ENCODE measurements at places on chromosomes 11 and 22.

GRCh38 chr11:111400595-111400994 lies 21.5 kb upstream of the POU2AF1 start:
- no peak for DNase-seq

GRCh38 chr11:1851468-1852180 lies 1.3 kb upstream of the LSP1 start:
- DNase-seq = no peak

GRCh38 chr11:33448461-33449130 lies 191.4 kb downstream of the HIPK3 start:
- no peak for DNase-seq

DNA sequence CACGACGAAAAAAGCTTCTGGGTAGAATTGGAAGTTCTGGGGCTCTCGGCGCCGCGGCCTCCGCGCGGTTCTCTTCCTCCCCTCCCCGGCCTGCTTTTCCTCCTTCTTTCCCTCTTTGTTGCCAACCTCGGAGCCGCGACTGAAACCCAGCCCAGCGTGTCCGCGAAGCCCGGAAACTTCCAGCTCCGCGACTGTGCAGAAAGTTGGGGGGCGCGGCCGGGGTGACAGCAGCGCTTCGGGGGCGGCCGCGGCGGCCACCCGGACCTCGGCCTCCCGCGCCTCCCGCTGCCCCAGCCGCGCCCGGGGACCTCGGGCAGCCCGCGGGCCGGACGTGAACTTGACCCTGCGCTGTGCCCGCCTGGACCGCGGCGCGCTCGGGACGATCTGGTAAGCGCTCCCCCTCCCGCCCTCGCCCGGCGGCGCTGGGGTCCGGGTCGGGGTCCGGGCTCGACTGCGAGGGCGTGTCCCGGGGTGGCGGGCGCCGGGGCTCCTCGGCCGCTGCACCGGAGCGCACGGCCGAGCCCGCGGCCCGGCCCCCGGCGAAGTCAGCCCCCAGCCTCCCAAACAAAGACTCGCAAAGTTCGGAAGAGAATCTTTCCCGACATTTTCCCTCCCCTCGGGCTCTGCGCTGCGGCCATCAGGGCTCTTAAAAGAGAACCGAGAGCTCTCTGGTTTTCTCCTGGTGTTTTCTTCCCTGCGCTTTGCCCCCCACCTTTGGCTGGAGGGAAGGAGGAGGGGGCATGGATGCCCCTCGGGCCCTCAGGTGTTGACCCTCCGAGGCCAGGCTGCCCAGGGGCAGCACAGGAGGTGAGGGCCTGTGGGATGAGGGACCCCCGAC lies 67.9 kb upstream of the WNT7B start:
- DNase-seq = peak; percentile 54

DNA sequence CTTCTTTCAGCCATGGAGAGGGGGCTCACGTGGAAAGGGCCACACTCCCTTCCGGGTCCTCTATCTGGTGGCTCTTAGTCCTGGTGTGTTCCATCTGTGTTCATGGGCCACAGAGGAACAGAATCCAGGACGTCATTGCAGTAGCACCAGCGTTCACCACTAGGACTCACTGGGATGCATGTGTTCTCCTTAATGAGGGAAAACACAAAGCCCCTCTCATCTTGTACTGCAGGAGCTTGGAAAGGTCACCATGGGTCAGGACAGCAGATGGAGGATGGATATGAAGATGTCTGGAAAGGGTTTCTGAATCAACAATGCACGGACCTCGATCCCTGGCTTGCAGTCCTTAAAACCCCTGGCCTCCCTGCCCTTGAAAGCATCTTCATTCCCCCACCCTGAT lies 113.8 kb upstream of the THY1 start:
- no peak for DNase-seq

DNA sequence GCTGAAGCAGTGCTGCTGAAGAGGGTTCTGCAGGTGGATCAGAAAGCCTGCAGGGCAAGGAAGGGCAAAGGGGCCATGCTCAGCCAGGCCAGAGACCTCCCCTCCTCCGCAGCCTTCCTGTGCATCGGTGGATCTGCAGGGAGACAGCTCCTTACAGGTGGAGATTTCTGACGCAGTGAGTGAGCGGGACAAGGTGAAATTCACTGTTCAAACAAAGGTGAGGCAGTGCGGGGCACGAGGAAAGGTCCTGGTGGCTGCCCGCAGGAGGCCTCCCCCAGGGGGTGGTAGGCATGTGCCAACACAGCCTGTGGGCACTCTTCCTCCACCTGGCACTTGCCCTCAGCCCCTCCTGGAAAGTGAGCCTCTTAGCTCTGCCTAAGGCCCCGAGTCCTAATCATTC lies 8.6 kb downstream of the CFL1 start:
- no peak for DNase-seq

DNA sequence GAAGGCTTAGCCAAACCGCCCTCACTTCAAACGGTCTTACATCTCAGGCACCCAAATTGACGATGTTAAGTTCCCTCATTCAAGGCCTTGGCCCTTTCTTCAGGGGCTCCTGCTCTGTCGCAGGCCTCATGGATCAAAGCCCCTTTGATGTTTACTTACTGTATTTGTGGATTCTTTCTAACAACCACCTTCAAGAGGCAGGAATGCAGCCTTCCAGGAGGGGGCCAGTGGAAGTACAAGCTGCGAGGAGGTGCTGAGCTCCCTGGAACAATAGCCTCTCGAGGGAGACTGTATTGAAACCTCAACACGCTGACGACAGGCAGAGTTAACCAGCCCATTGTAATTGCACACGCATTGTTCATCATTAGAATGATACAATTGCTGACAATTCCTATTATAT lies 209.1 kb downstream of the ST3GAL4 start:
- DNase-seq = no peak

- no peak for DNase-seq
Measured at GRCh38 chr11:75792997-75793800, 21.8 kb upstream of the UVRAG start.

DNA sequence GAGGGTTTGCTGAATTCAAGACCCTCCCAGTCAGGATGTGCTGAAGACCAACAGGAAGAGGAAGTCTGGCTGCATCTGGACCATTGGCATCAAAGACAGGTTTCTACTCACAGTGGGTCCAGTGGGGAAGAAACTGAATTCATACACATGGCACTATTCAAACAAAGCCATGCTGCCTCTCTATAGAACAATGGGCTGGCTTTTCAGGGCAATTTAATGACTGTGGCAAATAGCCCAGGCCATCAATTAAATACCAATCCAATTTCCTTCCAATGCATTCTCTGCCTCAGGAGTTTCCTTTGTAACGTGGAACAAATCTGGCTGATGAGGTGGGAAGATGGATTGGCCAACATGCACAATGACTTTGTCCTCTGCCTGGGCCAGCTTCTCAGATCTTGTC lies 98.6 kb downstream of the SEZ6L start:
- no peak for DNase-seq

GRCh38 chr11:2708757-2709281 lies 9.0 kb upstream of the KCNQ1OT1 start:
- DNase-seq = peak; percentile 40

GRCh38 chr11:120911943-120912342 lies 112.0 kb upstream of the TBCEL start:
- peak; percentile 1 for DNase-seq

GRCh38 chr11:42311514-42311913 lies 852.1 kb upstream of the LRRC4C start:
- peak; percentile 25 for DNase-seq

DNA sequence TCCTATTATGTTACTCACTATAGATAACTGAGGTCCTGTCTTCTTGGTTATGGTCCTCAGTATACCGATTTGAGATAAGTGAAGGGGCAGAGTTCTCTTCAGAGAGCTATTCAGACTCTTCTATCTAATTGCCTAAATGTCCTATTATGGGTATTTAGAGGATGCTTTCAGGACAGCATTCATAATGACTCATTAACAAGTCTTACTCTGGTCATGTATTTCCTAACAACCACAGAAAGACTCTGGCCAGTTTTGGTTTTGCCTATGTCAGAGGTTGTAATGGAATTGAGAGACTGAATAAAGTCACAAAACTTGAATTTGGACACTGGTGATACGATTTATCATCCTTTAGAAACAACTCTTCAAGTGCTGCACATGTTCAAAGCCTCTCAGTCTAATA lies 1233.0 kb downstream of the JRKL start:
- DNase-seq = no peak

GRCh38 chr11:45855308-45855707 lies 8.0 kb downstream of the CRY2 start:
- DNase-seq = no peak

DNA sequence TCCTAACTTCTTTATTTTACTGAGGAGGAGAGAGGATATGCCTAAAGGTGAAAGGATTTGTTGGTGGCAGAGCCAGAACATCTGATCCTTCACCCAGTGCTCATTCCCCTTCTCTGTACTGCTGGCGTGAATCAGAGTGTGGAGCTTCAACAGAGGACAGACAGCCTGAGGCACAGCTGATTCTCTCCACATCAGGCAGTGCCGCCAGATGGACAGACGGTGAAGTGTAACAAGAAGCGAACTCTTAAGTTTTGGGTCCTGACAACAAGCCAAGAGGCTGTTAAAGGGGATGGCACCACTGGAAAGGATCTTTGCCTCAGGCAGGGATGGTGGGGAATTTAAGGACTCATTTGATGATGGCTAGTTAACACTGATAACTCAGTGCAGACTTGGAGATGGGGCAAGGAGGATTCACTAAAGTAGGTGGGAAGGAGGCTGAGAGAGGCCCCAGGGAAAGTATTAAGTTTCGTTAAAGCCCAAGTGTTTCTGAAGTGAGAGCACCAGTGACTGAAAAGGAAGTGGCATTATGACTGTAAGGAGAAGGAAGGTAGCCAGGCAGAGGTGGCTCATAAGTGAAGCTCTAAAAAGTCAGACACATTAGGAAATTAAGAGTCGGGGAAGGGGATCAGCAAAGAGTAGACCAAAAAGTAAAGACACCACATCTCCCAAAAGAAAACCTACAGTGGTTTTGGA lies 81.3 kb downstream of the CLPB start:
- DNase-seq = peak; percentile 91

DNA sequence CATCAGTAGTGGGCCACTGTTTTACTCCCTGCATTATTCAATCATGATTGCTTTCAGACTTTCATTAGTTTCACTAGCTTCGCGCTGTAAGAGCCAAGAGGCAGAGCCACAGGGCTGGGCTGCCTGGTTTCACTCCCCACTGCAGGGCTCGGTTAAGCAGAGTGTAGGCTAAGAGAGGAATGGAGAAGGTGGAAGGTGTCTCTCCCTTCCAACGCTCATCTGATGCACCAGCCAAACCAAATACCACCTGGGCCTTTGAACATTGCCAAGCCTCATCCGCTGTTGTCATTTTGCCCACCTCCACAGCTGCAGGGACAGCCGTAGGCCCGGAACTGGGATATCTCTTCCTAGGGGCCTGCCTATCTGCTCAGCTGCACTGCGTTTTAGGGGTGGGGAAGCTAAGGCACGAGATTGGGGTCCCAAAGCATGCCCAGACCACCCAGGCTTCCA lies 480 bp upstream of the SMARCB1 start:
- no peak for DNase-seq

- no peak for DNase-seq
Measured at GRCh38 chr11:61265357-61265756, 24.4 kb downstream of the PGA5 start.

GRCh38 chr11:112583261-112583893 lies 322.7 kb upstream of the PLET1 start:
- DNase-seq = no peak

GRCh38 chr22:36246718-36247117 lies 6.2 kb upstream of the APOL1 start:
- DNase-seq = no peak

DNA sequence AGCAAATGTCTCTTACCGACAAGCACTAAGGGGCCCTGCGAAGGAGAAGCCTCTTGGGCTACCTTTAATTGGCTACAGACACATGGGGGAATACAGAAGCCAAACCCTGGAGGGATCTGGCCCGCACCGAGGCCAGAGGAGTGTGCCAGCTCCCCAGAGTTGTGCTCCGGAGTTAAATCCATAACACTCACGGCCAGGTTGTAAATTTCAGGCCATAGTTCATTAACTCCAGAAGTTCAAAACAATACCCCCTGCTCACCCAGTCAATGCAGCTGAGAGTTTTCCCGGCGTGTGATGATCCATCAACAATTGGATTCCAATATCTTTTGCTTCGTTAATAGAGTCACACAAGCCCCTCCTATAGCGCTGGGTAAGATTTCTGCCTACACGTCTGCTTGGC lies 371.5 kb downstream of the NXPE2 start:
- no peak for DNase-seq

DNA sequence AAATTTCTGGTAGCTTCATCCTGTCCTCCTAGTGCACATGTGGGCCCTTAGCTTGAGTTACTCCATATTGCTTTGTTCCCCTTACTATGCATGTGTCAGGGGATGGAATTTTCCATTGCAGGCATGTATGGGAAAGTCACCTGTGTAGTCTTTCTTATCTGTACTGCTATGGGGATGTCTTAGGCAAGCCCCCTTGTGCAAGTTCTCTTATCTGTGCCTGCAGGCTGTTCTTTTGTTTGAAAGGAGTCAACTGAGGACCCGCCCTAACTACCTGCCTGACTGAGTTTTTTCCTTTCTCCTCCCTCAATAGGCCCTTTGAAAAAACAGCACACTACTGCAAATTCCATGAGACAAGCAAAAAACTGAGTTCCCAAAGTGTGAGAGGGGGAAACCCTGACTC lies 8.7 kb downstream of the OR8K5 start:
- DNase-seq = no peak

DNA sequence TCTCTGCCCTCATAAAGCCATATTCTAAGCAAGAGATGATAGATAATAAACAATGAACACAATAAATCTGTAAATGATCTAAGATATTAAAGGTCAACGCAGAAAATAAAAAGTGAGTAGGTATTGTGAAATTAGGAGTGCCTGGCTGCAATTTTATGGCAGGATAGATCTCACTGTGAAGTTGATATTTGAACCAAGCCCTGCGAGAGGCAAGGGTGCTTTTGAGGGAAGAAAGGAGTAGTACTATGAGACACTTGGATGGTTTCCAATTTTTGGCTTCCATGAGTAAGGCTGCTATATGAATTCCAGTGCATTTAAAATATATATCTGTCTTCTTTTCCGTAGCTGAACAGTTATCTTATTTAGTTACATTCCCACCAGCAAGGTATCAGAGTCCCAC lies 720.0 kb upstream of the CNTN5 start:
- DNase-seq = no peak

DNA sequence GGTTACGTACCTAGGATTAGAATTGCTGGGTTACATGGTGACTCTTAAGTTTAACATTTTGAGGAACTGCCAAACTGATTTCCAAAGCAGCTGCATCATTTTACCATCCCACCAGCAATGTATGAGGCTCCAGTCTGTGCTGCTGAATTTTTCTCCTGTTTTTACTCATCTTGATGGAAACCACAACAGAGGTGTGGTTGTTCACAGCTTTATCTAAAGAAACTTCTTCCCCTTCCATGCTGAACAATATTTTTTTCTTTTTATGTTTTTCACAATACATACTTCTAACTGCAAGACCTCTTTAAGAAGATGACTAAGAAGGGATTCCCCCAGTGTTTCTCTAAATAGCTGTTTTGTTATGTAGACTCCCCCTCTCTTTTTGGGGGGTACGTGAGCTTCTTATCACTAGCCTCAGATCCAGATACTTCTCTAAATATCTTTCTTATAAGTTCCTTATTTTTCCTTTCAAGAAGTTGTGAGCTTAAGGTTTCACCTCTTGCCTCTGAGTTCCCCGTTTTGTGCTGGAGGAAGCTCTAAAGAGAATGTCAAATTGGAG lies 24.0 kb downstream of the TCP11L1 start:
- peak; percentile 59 for DNase-seq
